ENCODE measurements at places on chromosomes 16 and 17.

- DNase-seq, result no peak
These were observed 895 bp downstream of the SEPTIN1 start for GRCh38 chr16:30381291-30382041.

GRCh38 chr16:73080931-73081330 is 33.0 kb upstream of the ZFHX3 start:
- no peak for DNase-seq

GRCh38 chr17:14704121-14704520 is 403.2 kb downstream of the HS3ST3B1 start:
- DNase-seq, result no peak

DNA sequence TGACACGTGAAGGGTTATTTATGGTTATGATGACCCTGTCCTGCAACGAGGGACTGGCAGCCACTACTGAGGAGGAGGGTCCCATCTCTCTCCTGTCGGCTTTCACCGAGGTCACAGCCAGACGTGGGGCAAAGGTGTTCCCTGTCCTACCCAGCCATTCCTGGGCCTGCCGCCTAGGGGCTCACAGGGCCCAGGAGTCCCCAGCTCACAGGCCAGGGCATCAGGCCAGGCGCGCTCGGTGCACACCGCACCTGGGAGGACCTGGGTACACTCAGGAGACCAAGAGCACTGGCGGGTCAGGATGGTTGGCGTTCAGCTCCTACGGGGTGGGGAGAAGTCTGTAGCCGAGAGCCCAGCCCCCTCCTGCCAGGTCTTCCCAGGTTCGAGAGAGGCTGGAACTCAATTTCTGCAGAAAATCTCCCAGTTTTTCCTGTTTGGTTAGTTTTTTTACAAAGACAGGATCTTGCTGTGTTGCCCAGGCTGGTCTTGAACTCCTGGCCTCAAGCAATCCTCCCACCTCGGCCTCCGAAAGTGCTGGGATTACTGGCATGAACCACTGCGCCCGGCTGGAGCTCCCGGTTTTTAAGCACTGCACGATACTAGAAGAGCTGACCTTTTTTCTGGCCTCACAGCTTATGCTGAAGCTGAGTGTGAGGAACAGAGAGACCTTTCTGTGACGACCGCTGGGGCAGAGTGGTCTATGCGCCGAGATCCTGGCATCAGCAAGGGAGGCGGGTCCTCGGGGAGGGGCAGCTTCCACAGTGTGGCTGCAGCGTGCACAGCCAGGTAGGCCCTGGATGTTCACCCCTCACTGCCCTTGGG is 7.7 kb downstream of the CYBC1 start:
- no peak for DNase-seq
